Fibroblast of skin of right biceps (primary cell): ENCODE measurements at places on chromosomes 3 and 15.

DNA sequence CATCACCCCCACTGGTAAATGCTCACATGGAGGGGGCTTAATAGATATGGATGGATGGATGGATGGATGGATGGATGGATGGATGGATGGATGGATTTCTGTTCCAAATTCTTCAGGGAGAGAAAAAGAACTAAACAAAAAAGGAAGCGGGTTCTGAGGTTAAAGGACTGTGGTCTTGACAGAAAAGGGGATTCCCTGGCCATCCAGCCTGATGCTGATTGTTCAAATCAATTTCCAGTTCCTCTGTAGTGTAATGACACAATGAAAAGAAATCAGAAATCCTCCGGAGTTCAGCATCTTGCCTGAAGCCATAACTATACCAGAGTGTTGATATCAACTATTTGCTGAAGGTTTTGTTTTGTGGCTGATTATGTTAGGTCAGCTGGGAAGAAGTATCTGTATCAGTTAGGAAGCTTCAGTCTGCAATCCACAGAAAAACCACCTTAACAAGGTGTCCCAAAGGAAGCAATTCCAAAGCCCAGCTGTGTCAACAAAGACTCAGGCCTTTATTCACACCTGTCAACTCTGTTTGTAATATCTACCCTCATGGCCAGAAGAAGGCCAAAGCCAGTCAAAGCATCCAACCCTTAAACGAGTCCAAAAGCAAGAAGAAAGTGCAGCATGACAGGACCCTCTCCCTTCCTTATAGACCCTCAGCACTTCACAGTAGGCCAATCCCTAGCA, 24.5 kb upstream of the RASA2 start:
- no peak for DNase-seq

DNA sequence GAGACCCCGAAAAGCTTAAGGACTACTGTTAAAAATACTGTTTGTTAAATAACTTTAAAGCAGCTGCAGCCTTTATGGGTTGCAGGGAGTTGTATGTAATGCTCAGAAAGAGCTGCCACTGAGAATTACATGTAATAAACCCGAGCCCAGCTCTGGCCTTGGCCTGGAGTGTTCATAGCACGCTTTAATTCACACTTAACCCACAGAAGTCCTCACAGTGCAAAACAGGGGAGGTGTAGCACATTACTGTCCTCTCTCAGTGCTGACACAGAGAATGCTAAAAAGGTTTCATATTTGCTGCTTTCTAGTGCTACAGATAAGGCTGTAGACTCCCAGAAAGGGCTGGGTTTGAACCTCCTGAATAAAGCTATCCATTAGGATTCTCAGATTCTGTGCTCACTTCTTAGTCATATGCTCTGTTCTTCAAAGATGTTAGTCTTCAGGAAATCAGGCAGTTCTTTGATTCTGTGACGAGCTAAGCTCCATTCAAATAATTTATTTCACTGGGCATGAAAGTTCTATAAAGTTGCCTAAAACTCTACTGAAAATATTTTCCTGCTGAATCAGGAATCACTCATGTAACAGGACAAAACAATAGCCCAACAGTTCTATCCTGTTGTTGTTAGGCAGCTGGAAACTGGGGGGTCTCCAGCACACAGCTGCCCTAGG, 108.0 kb downstream of the SENP2 start:
- peak; percentile 54 for DNase-seq

DNA sequence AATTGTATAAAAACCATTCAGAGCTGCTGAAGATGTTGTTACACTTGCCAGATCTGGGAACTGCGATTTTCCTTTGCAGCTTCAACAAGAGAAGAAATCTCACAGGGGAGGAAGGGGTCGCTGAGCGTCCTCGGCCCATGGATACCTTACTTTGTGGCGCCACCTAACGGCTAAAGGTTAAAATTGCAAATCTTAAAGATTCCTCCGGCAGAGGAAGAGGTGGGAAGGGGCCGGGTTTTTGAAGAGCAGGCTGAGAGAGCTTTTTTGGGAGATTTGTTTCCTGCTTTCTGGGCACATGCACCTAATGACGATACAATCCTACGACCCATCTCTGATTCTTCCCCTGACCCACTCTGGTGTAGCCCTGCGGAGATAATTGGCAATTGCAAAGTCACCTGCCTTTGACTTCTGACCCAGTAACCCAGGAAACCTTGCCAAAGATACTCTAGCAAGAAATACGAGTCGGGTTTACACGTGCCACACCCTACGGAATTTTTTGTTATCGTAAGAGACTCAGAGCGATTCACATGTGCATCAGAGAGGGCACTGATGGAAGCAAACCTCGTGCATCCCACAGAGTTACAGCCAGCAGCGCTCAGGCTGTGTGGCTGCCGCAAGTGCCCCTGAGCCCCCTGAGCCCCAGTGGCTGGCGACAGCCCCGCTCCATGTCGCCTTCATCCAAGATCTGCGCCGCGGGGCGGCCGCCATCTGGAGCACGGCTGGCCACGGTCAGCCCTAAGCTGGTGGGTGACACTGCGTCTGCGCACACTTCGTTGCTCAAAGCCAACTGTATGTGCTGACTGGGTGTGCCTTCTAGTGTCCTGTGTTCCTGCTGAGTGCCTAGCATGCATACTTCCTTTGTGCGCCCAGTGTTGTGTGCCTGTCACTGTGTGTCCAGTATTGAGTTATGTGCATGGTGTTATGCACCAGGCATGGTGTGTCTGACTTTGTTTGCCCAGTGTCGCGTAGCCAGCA, 55.2 kb upstream of the CHRNA7 start:
- DNase-seq, result peak; percentile 52

DNA sequence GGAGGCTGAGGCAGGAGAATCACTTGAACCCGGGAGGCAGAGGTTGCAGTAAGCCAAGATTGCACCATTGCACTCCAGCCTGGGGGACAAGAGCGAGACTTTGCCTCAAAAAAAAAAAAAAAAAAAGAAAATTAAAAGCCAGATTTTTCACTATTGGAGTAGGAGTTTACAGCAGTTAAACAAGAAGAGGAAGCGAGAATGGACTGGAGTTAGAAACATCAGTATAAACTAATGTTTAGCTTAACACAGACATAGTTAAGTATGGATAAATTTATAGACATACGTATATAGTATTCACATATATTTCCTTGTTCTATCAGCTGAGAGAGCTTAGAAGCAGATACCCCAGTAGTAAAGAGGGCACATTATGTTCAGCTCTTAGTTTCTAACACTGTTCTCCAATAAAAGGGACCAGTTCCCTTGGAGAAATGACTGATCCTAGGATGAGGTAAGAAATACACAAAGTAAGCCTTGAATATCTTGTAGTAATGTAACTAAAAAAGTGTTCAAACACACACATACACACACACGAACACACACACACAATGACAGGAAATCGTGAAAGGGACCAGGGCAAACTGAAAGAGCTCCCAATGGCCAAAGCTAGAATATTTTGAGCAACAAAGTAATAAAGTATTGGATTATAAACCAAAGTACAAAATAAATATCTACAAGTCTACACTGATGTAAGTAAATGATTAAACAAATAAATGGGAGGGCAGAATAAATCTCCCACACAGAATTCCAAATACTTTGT, 25.1 kb downstream of the PIK3CB start:
- DNase-seq, result no peak

DNA sequence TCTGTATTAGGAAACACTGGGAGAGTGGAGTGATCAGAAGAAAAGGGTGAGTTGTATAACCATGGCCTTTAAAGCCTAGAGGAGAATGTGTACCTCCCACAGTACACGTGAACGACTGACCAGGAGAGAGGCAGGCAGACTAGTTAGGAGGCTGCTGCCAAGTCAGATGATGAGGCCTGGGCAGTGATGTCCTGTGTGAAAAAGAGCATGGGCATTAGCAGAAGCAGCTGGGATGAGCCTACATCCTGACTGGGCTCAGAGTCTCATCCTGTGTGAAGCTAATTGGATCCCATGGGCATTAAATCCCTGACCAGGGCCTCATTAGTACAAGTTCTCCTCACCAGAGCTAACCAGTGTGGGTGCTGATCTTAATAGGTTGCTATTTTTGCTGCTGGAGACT, 89.1 kb upstream of the SLC2A2 start:
- DNase-seq, result no peak

- DNase-seq, result no peak
Observed at GRCh38 chr15:95763426-95763825, 567.1 kb upstream of the NR2F2 start.

- DNase-seq, result no peak
Observed at GRCh38 chr15:48425051-48425450, 93.8 kb downstream of the DUT start.

GRCh38 chr15:80072285-80072994, 13.0 kb downstream of the ZFAND6 start:
- peak; percentile 90 for DNase-seq

DNA sequence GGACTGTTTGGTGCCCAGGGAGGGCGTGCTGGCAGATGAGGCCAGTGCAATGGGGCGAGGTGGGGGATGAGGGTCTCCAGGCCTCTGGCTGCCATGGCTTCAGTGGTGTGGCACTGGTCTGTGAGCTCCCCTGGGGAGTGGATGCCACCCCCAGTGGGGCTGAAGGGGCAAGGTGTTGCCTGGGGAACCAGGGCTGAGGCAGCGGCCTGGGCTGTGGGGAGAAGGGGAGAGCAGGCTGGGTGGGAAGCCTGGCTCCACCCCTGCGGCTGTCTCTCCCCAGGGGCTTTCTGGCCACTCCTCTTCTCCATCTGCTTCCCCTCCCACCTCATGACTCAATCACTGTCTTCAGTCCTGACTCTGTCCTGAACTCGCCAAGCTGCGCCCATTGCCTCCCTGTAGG, 88.4 kb upstream of the TLE3 start:
- DNase-seq, result peak; percentile 25

- no peak for DNase-seq
Observed at GRCh38 chr3:152264378-152264777, 4.4 kb upstream of the MBNL1 start.

DNA sequence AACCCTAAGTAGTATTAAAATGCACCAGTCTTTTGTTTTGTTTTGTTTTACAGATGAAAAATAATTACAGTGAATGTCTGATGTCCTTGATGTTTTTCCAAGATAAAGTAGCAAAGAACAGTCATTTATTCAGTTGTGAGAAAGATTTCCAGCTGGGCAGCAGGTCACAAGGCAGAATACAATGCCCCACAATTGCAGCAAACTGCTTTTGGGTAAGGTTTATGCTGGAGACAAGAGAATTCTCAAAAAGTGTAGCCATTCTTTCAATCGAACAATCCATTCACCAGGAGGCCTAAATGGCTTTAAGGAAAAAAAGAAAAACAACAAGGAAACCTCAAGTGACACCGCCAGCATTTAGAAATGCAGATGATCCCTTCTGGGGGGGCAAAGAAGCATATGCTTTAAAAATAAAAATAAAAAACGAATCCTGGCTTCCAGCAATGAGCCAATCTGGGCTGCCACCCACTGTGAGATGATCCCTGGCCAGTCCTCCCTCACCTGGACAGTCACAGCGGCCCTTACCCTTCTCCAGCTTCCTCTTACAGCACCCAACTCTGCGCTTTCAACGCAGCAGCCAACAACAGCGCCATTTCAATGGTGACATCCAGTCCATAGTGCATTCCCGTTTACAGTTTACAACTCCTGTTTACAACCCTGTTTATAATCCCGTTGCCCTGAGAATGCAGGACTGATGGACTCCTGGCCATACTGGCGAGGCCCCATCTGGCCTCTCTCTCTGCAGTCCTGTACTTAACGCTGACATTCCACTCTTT, 25.7 kb upstream of the WNT5A start:
- no peak for DNase-seq

GRCh38 chr3:30370681-30371271, 235.6 kb upstream of the TGFBR2 start:
- peak; percentile 64 for DNase-seq

GRCh38 chr3:114456742-114457141, 162.9 kb downstream of the TIGIT start:
- no peak for DNase-seq

DNA sequence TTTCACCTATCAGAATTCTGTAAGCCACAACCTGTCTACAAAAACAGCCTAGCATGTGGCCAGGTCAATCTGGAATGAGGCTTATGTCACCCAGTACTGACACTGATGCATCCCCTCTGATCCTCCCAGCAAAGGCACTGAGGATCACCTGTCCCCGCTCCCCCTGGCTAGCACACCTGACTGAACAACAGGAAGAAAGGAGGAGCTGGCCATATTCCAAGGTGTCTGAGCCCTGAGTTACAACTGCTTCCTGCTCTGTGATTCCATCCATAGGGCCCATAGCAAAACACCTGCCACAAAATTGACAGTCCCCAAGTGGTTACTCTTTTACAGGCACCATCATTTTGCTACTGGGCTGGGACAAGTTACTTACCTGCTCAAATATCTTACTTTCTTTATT, 555.5 kb upstream of the CFAP20DC start:
- no peak for DNase-seq
